ENCODE measurements at places on chromosomes 1 and 21. TPM values are rescaled to one million over a fixed set of nuclear protein-coding genes. Genes with fewer than 3 reads are reported as not detected.

DNA sequence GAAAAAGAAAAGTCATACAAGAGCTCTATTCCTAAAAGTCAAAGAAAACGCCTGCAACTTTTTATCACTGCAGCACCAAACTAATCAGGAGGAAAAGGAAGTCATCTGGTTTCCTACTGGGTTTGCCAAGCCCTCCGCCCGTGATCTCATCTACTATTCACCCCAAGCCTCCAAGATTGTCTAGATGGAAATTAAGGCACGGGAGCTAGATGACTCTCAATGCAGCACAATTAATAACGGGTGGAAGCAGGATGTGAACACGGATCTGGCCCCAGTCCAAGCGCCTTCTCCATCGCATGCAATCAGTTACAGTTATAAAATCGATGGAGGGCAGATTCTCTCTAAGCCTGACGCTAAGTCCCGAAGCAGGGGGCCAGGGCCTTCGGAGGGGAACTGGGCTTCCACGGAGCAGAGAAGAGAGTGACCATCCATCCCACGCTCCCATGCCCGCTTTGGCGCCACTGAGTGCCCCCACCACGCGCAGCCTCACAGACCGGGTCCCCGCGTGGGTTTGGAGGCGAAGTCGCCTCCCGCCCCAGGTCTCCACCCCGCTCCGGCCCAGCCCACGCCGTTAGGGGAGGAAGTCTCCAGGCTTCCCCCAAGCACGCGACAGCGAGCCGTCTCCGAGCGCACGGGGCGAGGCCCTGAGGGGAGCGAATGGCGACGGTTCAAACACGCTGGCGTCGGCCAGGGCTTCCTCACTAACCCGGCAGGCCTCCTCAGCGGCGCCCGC lies 1.8 kb downstream of the HSF2BP start:
- no peak for DNase-seq

DNA sequence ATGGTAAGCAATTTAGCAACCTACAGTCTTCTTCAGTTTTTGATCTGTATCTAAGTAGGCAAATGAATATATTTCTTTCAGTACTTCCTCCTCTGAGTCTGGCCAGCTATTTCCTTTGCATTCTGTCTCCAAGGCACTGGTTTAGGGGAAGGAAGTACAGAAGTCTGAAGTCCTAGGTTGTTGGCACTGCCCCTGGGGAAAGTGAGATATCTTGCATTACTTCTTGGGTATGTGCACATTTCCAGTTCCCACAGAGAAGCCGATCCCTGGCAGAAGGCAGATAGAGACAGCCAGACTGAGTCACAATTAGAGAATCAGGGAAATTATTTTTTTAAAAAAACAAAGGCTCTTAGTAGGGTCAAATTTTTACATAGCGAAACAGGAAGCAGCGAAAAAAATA lies 98.8 kb downstream of the RASAL2 start:
- DNase-seq: peak; percentile 68

The TRIM17 gene
- 0.26 TPM for total RNA-seq

DNA sequence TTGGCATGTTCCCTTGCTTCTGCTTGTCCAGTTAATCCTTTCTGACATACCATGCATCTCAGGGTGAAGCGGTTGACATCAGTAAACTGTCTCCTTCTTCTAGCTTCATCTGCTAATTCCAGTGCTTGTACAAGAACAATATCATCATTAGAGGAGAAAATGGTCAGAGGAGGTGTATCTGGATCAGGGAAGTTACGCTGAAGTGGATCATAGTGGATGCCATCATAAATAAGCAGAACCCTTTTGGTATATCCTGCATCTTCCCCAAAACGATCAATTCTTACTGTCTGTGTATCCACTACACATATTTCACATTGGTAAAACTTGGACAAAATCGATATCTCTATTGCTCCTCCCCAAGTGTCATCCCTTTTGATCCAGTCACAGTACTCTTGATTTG lies 2.0 kb downstream of the YOD1 start:
- no peak for DNase-seq

- DNase-seq: no peak
Measured at GRCh38 chr1:204414016-204414415, 2.4 kb upstream of the PPP1R15B start.

DNA sequence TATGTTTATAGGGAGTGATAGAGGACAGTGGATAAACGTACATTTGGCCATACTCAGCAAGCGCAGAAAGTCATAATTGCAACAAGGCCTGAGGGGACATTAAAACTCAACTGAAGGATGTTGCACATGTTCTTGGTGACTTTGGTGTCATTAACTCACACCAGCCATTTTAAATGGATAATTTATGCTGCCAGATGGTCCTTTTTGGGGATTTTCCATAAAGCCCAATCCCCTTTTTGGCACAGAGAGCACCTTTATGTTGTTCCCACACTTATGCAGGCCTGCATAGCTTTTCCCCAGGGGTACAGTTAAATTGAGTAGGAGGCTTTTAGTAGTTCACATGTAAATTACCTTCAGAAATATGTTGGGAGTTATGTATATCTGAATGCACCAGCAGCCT lies 279.6 kb downstream of the NFIA start:
- no peak for DNase-seq

The LRRIQ3 gene
- total RNA-seq: 1.3 TPM

GRCh38 chr1:153627715-153628626 lies at the start of gene S100A1:
TSS of gene S100A1 (plus strand) at chr1:153628434. CDS start at chr1:153630522, 2,088 bp downstream.
- DNase-seq: no peak

The ROR1 gene
- 10.8 TPM for total RNA-seq

The AXDND1 gene
- 0.17 TPM for total RNA-seq

The EPB41 gene
- total RNA-seq: 38.0 TPM

GRCh38 chr1:16294219-16295212 lies 57.5 kb upstream of the CPLANE2 start:
- DNase-seq: no peak

GRCh38 chr1:178061620-178062019 lies 32.3 kb upstream of the RASAL2 start:
- DNase-seq: no peak

DNA sequence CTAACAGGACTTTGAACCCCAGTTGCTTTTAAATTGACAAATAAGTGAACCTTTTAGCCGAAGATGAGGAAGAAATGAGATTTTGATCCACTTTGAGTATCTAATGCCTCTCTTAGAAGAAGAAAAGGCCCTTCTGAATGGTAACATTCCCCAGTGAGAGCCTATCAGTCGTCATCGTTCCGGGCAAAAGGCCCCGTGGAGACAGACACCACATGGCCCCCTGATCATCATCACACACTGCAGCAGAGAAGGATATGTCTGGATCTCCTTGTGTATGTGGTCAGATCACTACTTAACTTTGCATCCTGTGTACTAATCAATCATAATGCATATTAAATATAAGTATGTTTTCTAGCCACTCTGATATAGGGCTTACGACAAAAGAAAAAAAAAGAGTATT lies 87.3 kb upstream of the SMYD2 start:
- no peak for DNase-seq

- no peak for DNase-seq
Measured at GRCh38 chr1:16114527-16115467, 41.1 kb downstream of the EPHA2 start.

The GRHL3 gene
- not detected for total RNA-seq

The FCRL1 gene
- total RNA-seq: not detected

The NCAM2 gene
- total RNA-seq: 8.5 TPM

- DNase-seq: no peak
Measured at GRCh38 chr21:21010228-21010627, 12.0 kb downstream of the NCAM2 start.

DNA sequence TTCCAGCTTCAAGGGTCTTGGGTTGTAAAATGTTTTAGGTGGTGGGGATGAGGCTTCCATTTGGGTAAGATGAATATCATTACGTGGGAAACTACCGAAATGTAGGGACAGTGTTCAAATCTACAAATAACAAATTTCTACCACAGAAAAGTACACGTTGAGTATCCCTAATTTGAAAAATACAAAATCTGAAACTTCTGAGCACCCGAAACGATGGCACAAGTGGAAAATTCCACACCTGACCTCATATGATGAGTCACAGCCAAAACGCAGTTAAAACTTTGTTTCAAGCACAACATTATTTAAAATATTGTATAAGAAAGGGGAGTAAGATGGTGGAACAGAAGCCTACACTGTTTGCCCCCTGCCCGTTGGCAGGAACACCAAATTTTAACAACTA lies 8.8 kb upstream of the HENMT1 start:
- DNase-seq: no peak

GRCh38 chr1:116261227-116261626 lies 111.8 kb upstream of the ATP1A1 start:
- DNase-seq: no peak

DNA sequence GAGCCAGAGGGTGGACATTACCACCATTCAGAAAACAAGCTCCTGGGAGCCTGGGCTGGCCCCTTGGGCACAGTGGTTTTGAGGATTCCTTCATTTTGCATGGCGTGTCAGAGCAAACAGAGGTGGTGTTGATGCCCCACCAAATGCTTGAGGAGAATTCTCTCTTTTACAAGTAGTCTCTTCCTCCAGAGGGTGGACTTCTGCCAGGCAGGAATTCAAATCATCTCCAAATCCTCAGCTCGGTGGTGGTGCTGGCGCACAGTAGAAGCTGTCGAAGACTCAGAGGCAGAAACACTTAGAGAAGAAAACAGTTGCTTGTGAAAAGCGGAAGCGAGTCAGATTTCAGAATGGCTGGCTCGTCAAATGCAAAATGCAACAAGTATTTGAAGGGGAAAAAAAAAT lies 3.4 kb upstream of the CHI3L1 start:
- DNase-seq: peak; percentile 32

Data from fibroblast of lung (primary cell).